ENCODE measurements at places on chromosomes 2 and 18.

DNA sequence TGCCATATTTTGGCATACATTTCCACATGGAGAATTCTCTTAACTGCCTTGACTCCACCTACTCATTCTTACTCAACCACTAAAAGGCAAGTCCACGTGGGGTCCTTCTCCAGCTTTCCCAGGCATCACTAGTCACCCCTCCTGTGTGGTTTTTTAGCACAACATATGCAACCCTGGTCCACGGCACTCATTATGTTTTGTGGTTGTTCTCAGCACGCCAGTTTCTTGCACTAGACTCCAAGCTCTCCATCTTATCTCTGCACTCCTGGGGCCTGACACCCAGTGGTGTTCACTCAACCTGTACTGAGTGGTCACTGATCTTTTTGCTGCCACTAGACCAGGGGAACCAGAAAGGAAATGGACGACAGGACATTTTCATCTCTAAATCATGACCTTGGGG, 18.0 kb downstream of the MARCHF4 start:
- no peak for DNase-seq

GRCh38 chr2:151481744-151482143, 72.0 kb downstream of the RIF1 start:
- no peak for DNase-seq

- DNase-seq: no peak
These were observed 166.2 kb downstream of the TCF4 start for GRCh38 chr18:55421615-55422419.

- DNase-seq: no peak
These were observed 38.9 kb upstream of the SERPINE2 start for GRCh38 chr2:224077773-224078507.

DNA sequence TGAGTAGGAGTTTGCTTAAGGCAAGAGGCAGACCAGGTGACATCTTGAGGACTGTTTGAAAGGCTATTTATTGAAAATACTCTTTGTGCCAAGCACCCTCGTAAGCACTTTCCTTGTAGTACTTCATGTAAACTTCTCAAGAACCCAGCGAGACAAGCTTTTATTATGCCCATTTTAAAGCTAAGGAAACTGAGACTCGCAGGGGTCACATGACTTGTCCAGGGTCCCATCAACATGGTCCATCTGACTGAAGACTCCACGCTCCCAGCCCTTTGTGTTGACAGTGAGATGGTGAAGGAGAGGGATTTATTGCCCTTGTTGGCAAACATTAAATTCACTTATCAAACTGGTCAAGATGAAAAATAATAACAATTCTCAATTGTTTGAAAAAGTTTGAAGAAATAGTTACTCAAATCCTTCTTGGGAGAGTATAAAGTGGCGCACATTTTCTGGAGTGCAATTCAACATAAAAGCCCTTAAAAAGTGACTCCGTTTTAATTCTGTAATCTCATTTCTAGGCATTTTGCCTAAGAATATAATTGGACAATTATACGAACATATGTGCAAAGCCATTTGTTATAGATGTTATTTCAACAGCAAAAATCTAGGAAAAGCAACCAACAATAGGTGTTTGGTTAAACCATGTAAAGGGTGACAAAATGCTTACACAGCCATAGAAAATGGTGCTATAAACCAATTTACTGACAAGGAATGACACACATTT, 270.5 kb upstream of the NCKAP5 start:
- DNase-seq: no peak

GRCh38 chr2:197197895-197198311, 112.7 kb downstream of the ANKRD44 start:
- DNase-seq: peak; percentile 47

- no peak for DNase-seq
These were observed 71.4 kb upstream of the OTOS start for GRCh38 chr2:240211598-240212424.

DNA sequence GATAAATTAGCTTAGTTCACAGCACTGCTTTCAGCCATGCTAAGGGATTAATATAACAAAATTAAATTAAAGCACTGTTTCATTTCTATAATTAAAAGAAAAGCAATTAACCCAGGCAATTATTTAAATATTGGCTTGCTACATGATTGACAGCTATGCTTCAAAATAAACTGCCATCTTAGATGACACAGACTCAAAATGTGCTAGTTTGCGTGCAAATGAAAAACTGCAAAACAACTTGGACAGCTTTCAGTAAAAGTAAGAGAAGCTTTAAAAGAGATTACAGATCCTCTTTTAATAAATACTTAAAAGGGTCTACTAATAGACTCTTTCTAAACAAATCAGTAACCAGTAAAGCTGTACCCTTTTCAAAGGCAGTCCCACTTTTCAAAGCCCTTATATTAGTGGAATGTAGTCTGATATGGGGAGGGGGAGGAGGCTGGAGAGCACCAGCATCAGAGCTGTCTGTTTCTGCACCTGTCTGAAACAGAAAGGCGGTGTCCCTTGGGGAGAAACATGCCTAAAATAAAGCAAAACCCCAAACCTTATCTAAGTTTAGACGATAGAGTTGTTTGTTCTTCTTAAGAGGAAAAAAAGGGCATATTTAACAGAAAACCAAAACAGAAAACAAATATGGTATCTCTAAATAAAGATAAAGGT, 20.8 kb downstream of the EIF2AK3 start:
- no peak for DNase-seq

GRCh38 chr18:3283908-3284307, 22.0 kb downstream of the MYL12B start:
- DNase-seq: no peak

GRCh38 chr18:36650906-36651305, 177.9 kb downstream of the TPGS2 start:
- no peak for DNase-seq

GRCh38 chr2:23803965-23804542, 122.9 kb downstream of the ATAD2B start:
- DNase-seq: no peak

DNA sequence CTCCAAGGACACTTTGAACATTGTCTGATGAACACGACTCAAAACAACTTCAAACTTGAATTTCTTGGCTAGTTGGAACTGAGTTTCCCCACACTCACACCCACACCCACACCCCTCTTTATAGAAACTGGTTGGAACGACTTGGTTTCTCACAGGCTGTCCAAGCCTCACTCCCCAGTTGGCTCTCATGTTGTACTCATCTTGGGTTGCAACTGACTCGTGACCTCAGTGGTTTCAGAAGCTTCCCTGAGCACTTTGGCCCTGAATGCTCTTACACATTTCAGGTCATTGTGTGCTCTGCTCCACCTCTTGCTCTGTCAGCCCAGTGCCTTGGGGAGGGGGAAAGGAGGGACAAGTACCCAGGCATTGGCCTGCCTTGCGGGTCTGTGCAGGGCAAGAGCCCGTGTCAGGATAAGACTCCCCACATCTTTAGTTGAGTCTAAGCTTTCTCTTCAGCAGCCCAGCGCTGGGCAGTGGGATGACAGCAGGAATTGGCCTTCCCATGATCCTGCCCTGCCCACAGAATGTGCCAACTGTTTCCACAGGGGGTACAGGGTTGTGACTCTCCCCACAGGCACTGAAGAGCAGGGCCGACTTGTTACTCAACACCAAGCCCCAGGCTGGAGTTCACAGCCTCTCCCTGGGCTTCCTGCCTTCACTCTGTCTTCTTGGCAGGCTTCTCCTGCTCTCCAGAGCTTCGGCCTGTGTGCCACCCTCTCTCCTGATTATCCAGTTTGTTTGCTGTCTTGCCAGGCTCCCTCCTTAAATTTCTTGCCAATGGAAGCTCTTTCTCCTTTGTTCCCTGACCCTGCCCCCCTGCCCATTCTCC, 104.6 kb downstream of the RTN4 start:
- DNase-seq: no peak

DNA sequence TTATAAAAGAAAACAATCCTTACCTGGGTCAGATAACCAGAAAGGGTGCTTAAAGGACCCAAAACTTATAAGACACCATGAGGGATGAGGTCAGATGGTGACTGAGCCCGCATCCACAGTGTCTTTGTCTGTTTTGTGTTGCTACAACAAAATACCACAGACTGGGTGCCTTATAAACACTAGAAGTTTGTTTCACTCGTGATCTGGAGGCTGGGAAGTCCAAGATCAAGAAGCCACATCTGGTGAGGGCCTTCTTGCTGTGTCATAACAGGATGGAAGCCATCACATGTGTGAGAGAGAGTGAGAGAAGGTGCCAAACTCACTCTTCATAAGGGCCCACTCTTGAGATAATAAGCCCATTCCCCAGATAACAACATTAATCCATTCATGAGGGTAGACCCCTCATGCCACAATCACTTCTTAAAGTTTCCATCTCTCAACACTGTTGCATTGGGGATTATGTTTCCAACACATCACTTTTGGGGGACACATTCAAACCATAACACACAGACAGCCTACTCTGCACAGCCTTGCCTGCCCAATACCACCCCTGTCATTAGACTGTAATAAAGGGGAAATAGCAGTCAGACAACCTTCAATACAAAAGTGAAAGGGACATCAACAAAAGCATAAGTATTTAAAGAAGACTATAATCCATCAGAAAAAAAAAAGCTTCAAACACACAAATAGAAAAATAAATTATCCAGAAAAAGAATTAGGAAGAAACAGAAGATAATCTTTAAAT, 249.8 kb downstream of the ANAPC1 start:
- peak; percentile 35 for DNase-seq

DNA sequence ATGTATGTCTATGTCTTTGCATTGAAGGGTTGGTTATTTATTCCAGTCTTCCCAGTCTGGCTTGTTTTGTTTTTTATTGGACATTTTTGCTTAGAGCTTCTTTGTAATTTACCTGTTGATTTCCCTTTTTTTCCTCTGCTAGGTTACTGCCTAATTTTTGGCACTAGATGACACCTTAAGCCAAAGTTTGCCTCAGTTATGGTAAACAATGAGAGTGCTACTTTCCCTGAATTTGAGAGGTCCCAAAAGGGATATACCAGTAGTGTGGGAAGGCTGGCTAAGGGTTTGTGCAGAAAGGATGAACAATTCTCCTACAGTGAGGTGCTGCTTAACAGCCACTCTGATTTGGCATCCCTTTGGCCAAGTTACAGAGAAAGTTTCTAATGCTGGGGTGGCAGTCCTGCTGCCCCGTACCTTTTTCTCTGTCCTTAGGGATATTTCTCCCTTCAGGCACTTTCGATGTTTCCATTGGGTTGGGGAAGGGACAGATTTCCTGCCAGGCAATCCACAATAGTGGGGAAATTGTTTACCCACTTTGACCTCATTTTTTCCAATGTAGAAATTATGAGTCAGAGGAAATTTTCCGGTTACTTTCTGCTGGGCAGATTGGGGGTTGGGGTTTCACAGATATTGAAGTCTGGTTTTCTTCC, 354.9 kb downstream of the PTPRM start:
- no peak for DNase-seq

- peak; percentile 10 for DNase-seq
These were observed 75.6 kb upstream of the UXS1 start for GRCh38 chr2:106269591-106270291.

- DNase-seq: no peak
These were observed 55.7 kb downstream of the CTDP1 start for GRCh38 chr18:79735071-79735980.

DNA sequence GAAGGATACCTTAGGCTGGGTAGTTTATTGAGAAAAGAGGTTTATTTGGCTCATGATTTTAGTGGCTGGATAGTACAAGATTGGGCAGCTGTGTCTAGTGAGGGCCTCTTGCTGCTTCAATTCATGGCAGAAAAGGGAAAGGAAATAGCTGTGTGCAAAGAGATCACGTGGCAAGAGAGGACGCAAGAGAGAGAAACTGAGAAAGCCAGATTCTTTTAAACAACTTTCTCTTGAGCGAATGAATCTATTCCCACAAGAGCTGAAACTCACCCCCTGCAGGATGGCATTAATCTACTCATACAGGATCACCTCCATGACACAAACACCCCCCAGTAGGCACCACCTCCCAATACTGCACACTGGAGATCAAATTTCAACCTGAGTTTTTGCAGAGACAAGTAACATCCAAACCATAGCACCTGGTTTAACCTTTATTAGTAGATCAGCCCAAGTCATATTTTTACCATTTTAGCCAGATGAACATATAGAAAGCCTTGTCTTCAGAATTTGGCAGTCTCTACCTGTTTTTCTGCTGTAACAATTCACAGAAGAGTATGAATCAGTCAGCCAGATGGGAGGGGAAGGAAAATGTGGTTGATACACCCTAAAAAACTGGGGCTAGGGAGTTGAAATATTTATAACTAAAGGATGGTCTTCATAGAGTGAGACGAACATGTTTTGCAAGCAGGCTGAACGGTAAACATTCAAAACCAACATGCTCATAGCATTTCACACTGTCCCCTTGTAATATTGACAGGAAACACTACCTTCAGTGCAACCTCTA, 73.9 kb upstream of the NCKAP5 start:
- no peak for DNase-seq
